H1 (cell line): ENCODE measurements at places on chromosomes 5 and 9. TPM values are rescaled to one million over a fixed set of nuclear protein-coding genes. Genes with fewer than 3 reads are reported as not detected.

- H3K36me3 ChIP-seq, result no peaks in the 10 kb centered on the region
- H3K27ac ChIP-seq, result no peak overlapping the region; the same call in 1 of the 2 replicates
- no peaks in the 10 kb centered on the region for H3K27me3 ChIP-seq
- DNase-seq, result no peak
These were observed 34.4 kb upstream of the PALM2AKAP2 start for GRCh38 chr9:109745335-109746283.

DNA sequence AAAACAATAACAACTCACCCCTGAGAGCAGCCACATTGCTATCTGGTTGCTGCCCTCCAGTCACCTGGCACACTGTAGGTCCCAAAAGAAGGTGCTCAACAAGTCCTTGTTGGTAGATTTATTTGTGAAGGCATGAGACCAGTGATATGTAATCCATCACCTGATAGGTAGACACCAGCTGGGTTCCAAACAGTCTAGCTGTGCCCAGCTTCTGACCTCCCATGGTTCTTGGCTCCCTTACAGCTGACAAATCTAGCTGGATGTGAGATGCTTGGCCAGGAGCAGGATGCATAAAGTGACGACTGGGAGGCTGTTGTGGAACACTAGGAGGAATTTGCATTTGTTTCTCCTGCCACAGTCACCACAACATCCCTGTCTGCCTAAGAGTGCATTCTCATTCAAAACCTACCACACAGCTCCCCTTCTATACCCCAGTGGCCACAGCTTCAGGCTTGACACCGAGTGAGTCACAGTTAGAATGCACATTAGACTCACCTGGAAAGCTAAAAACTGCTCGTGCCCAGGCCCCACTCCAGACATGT lies 7.8 kb upstream of the VLDLR start:
- H3K4me1 ChIP-seq, result peaks cover 20% of the 10 kb centered on the region
- peak overlapping the region; percentile 37; the same call in 1 of the 2 replicates for H3K27ac ChIP-seq
- H3K36me3 ChIP-seq, result no peaks in the 10 kb centered on the region
- no peaks in the 10 kb centered on the region for H3K27me3 ChIP-seq
- DNase-seq, result no peak

ZNF169 gene
- total RNA-seq, result 5.2 and 7.0 TPM in 2 replicates

DNA sequence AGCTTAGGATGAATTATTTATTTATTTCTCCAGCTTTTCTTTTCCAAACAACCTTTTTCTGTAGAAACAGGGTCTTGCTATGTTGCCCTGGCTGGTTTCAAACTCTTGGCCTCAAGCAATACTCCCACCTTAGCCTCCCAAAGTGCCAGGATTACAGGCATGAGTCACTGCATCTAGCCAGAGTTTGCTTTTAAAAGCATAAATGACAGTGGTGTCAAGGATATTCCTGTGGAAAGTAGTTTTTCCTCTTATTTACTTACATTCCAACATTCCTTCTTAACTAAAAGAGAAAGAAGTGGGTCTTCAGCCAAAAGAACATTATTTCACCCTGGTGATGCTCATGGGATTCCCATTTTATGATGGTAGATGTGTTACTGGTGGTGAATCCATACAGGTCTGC lies 62.4 kb downstream of the GRIA1 start:
- no peaks in the 10 kb centered on the region for H3K27me3 ChIP-seq
- H3K36me3 ChIP-seq, result no peaks in the 10 kb centered on the region
- no peak overlapping the region for H3K27ac ChIP-seq

GRCh38 chr5:52947208-52947607 lies 41.9 kb upstream of the ITGA2 start:
- no peaks in the 10 kb centered on the region for H3K4me1 ChIP-seq
- H3K4me3 ChIP-seq, result no peak overlapping the region
- H3K36me3 ChIP-seq, result no peaks in the 10 kb centered on the region

DNA sequence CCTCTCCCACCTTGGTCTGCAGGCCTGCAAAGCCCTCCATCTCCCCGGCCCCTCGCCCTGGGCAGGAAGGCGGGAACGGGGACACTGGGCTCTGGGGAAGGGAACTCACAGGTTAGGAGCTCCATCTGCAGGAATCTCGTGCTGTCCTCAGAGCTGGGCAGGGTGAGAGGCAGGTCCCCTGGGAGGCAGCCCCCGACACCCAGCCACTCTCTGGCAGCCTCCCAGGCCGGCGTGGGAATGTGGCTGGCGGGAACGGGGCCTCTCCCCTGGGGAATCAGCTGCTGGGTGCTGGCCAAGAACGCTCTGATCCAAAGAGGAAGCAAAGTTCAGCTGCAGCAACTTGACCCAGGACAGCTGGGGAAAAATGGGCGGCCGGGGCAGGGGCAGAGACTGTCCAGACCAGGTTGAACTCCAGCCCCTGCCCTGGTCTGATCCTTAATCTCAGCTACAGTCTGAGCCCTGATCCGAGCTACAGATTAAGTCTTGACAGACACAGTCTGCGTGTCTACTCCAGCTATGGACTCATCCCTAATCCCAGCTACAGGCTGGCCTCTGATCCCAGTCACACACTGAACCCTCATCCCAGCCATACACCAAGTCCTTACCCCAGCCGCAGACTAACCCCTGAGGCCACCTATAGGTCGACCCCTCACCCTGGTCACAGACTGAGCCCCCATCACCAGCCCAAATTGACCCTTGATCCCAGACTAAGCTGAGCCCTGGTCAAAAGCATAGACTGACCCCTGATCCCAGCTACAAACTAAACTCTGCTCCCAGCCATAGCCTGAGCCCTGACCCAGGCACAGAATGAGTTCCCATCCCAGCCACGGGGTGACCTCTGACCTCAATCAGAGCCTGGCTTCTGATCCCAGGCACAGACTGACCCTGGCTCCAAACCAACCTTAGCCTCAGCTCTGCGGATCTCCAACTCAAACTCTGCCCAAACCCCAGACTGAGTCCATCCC lies 37.3 kb upstream of the EGFL7 start:
- no peaks in the 10 kb centered on the region for H3K27me3 ChIP-seq
- no peak overlapping the region for H3K27ac ChIP-seq
- H3K4me3 ChIP-seq, result no peak overlapping the region
- no peaks in the 10 kb centered on the region; the same call in 1 of the 2 replicates for H3K4me1 ChIP-seq

BARX1 gene
- 2.1 and 2.6 TPM in 2 replicates for total RNA-seq

DNA sequence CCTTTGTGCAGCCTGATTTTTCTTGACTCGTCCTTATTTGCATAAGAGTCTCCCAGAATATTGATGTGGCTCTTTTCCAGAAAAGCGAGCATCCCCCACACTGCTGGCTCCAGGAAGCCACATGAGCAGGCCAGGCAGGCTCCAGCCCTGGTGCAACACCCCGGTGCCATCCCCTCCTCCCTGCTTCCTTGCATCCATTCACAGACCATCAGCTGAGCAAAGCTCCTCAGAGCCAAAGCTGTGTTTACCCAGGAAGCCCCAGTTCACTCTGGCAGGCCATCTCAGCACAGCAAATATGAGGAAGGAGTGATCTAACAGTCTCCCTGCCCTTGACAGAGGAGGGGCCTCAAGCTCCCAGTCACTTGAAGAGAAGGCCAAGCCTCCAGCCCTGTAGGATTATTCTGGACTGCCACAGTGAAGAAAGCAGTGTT lies 34.4 kb downstream of the INSYN2B start:
- H3K36me3 ChIP-seq, result no peaks in the 10 kb centered on the region
- no peak overlapping the region for H3K4me3 ChIP-seq
- H3K4me1 ChIP-seq, result peaks cover 5% of the 10 kb centered on the region; the same call in 1 of the 2 replicates
- H3K27ac ChIP-seq, result no peak overlapping the region
- peak; percentile 49 for DNase-seq

GRCh38 chr9:112586599-112587155 lies 100.0 kb downstream of the KIAA1958 start:
- H3K27ac ChIP-seq, result no peak overlapping the region
- DNase-seq, result no peak
- no peak overlapping the region for H3K4me3 ChIP-seq
- H3K4me1 ChIP-seq, result peaks cover 14% of the 10 kb centered on the region
- no peaks in the 10 kb centered on the region for H3K36me3 ChIP-seq
- no peaks in the 10 kb centered on the region for H3K27me3 ChIP-seq

DNA sequence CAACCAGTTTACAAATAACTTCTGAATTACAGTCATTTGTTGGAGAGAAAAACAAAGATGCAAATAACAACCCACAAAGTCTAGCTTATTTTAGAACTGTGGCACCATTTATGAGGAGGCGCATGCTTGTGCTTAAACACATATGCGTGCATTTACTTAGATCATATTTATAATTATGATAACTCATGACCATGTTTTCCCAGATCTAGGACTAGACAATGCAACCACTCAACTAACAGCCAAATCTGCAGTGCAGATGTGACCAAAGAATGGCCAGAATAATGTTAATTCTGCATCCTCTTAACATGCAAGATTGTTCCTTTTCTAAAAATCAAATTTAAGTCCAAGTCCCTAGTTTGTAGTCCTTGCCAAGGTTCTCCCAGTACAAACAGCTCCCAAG lies 167.3 kb upstream of the FST start:
- H3K27ac ChIP-seq, result no peak overlapping the region
- no peak for DNase-seq
- no peak overlapping the region for H3K4me3 ChIP-seq
- no peaks in the 10 kb centered on the region for H3K27me3 ChIP-seq

GRCh38 chr5:126138281-126138931 lies 284.8 kb upstream of the GRAMD2B start:
- H3K4me3 ChIP-seq, result no peak overlapping the region
- DNase-seq, result no peak
- no peaks in the 10 kb centered on the region for H3K27me3 ChIP-seq
- peaks cover 2% of the 10 kb centered on the region; the same call in 1 of the 2 replicates for H3K4me1 ChIP-seq
- no peak overlapping the region for H3K27ac ChIP-seq

ARSI gene
- 4.5 TPM in 2 replicates for total RNA-seq

- peaks cover 1% of the 10 kb centered on the region; the same call in 1 of the 2 replicates for H3K36me3 ChIP-seq
- H3K27me3 ChIP-seq, result no peaks in the 10 kb centered on the region
- peaks cover 12% of the 10 kb centered on the region for H3K4me1 ChIP-seq
- H3K4me3 ChIP-seq, result no peak overlapping the region
- no peak overlapping the region for H3K27ac ChIP-seq
- no peak for DNase-seq
These were observed 13.3 kb downstream of the ANXA6 start for GRCh38 chr5:151144275-151144674.

- H3K4me3 ChIP-seq, result no peak overlapping the region
- no peaks in the 10 kb centered on the region for H3K36me3 ChIP-seq
- H3K27me3 ChIP-seq, result no peaks in the 10 kb centered on the region
- H3K4me1 ChIP-seq, result no peaks in the 10 kb centered on the region
These were observed 63.8 kb upstream of the COL15A1 start for GRCh38 chr9:98879963-98880310.

GRCh38 chr5:113242481-113243348 lies 192.1 kb downstream of the TSSK1B start:
- peaks cover 8% of the 10 kb centered on the region; the same call in 1 of the 2 replicates for H3K4me1 ChIP-seq
- DNase-seq, result no peak
- H3K36me3 ChIP-seq, result no peaks in the 10 kb centered on the region
- no peak overlapping the region for H3K27ac ChIP-seq
- no peak overlapping the region for H3K4me3 ChIP-seq
- H3K27me3 ChIP-seq, result no peaks in the 10 kb centered on the region

- H3K27me3 ChIP-seq, result no peaks in the 10 kb centered on the region
- no peak overlapping the region for H3K27ac ChIP-seq
- no peak for DNase-seq
- peaks cover 22% of the 10 kb centered on the region for H3K36me3 ChIP-seq
- H3K4me3 ChIP-seq, result no peak overlapping the region
- no peaks in the 10 kb centered on the region for H3K4me1 ChIP-seq
These were observed 56.7 kb downstream of the HSPA4 start for GRCh38 chr5:133108481-133108921.

GRCh38 chr5:137649228-137649935 lies 86.5 kb downstream of the KLHL3 start:
- no peak for DNase-seq
- H3K27ac ChIP-seq, result no peak overlapping the region
- H3K4me3 ChIP-seq, result no peak overlapping the region
- H3K27me3 ChIP-seq, result no peaks in the 10 kb centered on the region

C7 gene
- total RNA-seq, result not detected in 2 replicates

DNA sequence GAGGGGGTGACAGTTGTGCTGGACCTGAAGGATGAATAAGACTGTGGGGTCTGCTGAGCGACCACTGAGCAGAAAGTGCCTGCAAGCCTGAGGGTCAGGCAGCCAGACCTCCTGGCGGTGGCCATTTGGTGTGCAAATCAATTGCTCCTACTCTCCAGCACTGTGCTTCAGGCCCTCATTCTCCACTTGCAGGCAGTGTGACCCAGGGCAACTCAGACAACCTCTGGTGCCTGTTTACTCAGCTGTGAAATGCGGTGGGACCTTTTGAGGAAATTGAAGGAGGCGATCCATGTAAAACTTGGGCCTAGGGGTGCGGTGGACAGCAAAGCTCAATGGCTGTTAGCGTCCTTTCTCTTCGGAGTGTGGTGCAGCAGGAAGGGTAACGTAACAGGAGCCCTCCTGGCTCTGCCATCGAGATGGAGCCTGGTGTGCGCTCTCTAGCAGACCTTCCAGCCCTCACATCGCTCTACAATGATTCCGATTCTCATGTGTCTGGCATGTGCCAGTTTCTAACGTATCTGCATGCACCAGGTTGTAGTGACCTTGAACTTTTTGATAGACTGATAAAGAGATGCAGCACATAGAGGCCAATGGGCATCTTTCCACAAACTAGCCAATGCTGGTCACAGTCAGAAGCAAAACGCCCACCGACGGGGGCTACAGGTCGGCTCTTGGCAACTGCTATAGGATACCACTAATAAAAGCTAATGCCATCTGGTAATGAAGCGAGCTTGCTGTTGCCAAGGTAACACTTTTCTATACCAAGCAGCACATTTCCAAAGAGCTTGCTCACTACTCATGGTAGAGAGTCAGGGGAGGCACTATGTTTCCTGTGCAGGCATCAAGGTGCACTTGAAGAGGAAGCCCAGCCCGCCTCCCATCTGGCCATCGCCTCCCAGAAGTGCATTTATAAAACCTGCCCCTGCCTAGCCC lies 159.7 kb upstream of the RAPGEF1 start:
- no peak overlapping the region for H3K27ac ChIP-seq
- H3K36me3 ChIP-seq, result no peaks in the 10 kb centered on the region
- no peaks in the 10 kb centered on the region for H3K27me3 ChIP-seq
- peaks cover 22% of the 10 kb centered on the region for H3K4me1 ChIP-seq
- no peak for DNase-seq
- no peak overlapping the region for H3K4me3 ChIP-seq

GRCh38 chr9:136235709-136236455 lies 9.7 kb downstream of the QSOX2 start:
- H3K4me3 ChIP-seq, result no peak overlapping the region
- no peaks in the 10 kb centered on the region for H3K27me3 ChIP-seq
- H3K36me3 ChIP-seq, result no peaks in the 10 kb centered on the region
- H3K4me1 ChIP-seq, result no peaks in the 10 kb centered on the region; the same call in 1 of the 2 replicates

PCDH12 gene
- total RNA-seq, result 0.17 and 0.21 TPM in 2 replicates

GRCh38 chr9:6133346-6134063 lies 82.1 kb upstream of the IL33 start:
- no peaks in the 10 kb centered on the region for H3K36me3 ChIP-seq
- no peak overlapping the region for H3K4me3 ChIP-seq
- no peak for DNase-seq
- H3K4me1 ChIP-seq, result no peaks in the 10 kb centered on the region
- H3K27me3 ChIP-seq, result no peaks in the 10 kb centered on the region
- no peak overlapping the region for H3K27ac ChIP-seq

DNA sequence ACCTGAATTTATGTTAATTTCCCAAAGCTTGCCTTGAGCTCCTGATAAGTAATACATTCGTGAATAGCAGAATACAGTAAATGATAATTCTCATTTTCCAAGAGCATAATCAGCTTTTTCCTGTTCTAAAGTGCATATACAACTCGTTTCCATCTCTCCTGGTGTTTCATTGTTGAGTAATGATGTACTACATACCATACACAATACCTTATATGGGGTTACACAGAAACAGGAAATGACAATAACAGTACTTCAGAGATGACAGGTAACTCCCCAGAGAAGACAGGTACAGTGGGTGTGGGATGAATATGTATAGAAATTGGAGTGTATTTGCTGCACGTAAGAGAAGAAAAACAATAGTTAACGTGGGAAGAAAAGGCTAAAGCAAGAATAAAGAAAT lies 287.1 kb downstream of the TENT4A start:
- no peaks in the 10 kb centered on the region for H3K36me3 ChIP-seq
- H3K27ac ChIP-seq, result no peak overlapping the region
- DNase-seq, result no peak
- no peaks in the 10 kb centered on the region for H3K4me1 ChIP-seq
